ENCODE measurements at places on chromosomes 16 and 17.

DNA sequence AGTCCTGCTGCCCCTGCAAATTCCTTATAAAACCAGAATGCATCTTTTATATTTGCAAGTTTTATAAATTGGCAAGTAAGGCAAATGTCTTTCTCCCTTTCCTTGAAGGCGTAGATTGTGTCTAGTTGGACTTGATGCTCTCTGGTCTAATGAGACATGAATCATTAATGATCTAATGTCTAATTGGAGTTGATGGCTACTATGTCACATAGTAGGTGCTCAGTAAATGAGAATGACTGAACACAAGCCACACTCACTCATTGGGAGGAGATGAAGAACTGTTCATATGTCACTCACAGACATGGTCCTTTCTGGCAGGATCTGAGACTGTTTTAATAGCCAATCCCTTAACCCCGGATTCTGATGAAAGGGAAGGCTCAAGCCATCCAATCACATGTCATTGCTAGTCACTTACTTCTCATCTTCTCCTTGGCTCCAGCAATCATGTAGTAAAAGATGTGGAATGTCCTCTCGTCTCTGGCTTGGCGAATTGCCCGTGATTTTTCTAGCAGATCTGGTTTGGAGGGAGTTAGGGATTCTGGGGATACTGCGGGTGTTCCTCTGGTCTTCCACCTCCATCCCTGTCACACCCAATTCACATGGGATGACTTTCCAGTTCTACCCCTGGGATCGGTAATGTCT is 81.0 kb downstream of the MYH11 start:
- no peak for DNase-seq

GRCh38 chr16:87563022-87563421 is 39.3 kb upstream of the JPH3 start:
- no peak for DNase-seq

- no peak for DNase-seq
Observed at GRCh38 chr17:12342161-12342560, 321.5 kb downstream of the MAP2K4 start.

GRCh38 chr17:75673487-75673886 is 6.3 kb downstream of the SAP30BP start:
- DNase-seq = no peak

DNA sequence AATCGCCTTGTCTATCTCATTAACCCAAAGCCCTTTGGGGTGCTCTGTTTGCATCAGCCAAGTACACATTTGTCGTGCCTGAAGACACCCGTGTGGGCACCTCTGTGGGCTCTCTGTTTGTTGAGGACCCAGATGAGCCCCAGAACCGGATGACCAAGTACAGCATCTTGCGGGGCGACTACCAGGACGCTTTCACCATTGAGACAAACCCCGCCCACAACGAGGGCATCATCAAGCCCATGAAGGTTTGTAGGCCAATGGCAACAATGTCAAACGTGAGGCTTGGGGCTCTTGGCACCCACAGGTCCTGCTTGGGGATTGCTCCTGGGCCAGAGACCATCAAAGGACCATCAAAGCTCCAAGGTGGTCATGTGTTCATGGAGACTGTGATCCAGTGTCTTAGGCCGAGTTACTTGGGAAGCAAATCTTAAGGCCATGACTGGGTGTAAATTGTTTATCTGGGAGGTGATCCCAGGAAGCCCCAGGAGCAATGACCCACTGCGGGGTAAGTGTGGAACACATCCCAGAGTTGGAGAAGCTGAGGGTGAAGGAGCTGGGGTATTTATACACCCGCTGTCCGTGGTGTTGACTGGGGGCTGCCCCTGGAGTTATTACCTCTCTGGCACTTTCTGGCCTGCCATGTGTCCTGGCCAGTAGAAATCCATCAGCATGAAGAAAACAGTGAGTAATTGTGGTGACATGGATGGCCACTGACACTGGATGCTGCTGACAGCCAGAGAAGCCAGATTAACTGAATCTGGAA is 24.0 kb downstream of the CDH5 start:
- no peak for DNase-seq

GRCh38 chr17:68577497-68577821 is 23.7 kb downstream of the FAM20A start:
- DNase-seq = no peak

DNA sequence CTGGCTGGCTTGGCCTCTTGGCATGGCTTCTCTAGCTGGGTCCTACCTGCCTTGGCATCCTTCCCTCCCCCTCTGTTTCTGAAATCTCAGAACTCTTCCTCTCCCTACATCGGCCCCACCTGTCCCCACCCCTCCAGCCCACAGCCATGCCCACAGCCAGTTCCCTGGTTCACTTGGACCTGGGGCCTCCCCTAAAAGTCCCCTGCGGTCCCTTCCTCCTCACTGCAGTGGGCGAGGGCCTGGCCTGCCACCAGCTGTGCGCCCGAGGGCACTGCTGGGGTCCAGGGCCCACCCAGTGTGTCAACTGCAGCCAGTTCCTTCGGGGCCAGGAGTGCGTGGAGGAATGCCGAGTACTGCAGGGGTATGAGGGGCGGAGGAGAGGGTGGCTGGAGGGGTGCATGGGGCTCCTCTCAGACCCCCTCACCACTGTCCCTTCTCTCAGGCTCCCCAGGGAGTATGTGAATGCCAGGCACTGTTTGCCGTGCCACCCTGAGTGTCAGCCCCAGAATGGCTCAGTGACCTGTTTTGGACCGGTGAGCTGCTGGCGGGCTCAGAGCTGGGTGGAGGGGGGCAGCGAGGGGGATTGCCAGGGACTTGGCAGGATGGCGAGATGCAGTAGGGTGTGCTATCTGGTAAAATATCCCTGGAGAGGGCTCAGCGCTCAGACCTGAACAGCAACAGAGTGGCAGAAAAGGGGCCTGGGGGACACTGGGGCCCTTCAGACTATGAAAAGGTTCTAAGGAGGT is 14.1 kb downstream of the MIEN1 start:
- no peak for DNase-seq

DNA sequence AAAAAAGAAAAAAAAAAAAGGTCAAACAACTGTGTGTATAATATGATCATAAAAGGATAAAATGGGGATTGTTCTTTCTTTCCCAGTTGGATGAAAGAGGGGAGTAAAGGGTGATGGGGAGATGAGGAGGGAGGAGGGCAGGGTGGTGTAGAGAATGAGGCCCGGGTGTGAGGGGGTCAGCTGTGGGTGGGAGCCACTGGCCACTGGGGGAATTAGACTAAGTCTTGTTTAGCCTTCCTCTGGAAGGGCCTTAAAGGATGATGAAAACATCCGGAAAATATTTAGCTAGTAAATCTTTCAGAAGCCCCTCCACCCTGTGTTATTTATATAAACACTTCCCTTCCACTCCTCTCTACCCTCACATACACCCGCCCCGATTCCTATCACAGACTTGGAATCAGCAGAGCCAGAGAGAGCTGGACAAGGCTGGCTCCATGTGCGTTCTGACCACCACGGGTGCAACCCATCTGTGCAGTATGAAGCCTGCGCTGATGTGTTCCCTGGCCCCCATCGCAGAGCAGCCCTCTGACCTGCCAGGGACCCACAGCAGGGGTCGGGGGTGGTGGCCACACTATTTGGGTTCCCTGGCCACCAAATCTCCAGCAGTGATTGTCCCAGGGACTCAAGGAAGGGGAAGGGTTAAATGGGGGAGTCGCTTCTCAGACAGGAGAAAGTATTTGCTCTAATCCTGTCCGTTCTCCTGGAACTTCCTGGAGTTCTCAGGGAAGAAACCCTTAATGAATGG is 72.7 kb downstream of the GAS7 start:
- no peak for DNase-seq

DNA sequence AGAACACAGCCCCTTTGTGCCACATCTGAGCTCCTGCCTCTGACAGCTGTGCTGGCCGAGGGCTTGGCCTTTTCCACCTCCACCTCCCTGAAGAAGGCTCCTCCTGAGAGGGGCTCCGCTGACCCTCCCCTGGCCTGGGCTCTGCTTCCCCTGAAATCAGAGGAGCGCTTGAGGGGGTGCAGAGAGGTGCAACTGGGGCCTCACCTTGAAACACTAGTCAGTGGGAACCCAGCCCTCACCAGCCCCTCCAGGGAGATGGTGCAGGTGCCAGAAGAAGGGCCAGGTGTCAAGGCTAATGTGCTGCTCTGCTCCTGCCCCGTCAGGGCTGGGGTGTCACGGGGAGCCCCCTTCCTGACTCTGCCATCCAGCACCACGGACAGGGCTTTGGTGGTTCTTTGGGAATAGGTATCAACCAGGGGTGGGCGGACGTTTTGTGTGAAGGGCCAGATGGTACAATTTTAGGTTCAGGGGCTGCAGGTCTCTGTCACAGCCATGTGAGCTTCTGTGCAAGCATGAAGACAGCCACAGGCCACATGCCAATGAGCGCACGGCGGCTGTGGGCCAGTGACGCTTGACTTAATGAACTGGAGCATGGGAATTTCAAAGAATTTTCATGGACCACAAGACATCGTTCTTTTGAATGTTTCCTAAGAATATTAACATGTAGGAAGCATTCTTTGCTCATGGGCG is 2.1 kb upstream of the ZG16B start:
- no peak for DNase-seq

- DNase-seq = no peak
Observed at GRCh38 chr17:4427505-4427904, 6.2 kb upstream of the SPNS3 start.

DNA sequence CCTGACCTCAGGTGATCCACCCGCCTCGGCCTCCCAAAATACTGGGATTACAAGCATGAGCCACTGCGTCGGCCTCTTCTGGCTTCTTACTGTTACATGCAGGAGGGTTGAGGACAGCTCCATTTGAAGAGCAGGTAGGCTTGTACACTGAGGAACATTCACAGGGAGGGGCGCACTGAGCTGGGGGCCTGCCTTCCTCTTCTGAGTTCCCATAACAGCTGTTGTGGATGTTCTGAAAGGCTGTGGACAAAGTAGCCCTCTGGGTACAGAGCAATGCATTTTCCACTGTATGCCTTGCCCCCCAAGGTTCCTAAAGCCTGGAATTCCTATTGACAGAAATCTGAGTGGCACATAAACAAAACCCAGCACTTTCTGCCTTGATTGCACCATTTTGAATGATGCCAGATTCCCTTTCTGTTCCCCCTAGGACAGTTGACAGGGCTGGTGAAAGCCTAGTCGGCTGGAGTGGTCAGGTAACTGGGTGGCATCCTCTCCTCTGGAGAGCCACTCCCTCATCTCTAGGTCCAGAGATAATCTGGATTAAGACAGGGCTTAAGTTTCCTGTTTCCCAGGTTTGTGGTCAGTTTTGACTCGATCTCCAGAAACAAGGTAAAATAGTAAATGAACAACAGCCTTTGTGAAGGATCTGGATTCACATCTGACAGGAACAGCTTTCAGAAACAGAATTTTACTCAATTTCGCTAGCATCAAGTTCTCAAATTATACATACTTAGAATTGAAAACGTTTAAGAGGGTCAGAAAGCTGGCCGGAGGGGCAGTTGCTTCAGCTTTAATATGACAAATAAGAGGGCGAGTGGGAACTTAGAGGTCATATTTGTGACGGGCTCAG is 1.3 kb upstream of the CDK5R1 start:
- no peak for DNase-seq

DNA sequence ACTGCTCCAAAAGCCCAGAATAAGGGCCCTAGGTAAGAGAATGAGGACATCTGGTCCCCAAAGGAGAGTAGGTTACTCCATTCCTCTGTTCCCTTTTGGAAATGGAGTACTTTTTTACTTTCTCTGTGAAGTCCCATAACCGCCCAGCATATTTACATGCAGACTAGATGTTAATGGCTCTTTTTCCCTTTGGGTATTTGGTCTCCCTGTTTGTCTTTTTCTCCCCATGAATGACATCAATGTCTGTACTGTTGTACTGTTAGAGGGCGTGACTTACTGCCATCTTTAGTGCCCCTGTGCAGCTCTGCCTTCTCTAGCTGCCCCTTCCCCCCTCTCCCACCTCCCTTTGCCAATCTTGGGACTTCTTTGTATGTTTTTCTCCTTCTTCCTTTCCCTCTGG is 19.0 kb downstream of the GPR179 start:
- DNase-seq = no peak

Measured in stimulated activated CD4-positive, alpha-beta T cell treated with anti-CD3 and anti-CD28 coated beads, Interleukin-1b, Interleukin-23, amount 100 ng/mL, for 1 hour (primary cell).